Stomach (tissue), 19 donors: ENCODE measurements at places on chromosomes 6 and 20. TPM values are rescaled to one million over a fixed set of nuclear protein-coding genes. Genes with fewer than 3 reads are reported as not detected.

C6orf163 gene
- 2.2 TPM for total RNA-seq

ADGB gene
- total RNA-seq = not detected

PTK6 gene
- 98.5 TPM for total RNA-seq

NRSN1 gene
- total RNA-seq = not detected

RWDD1 gene
- 30.8 TPM for total RNA-seq

C20orf141 gene
- total RNA-seq = not detected

VSTM2L gene
- total RNA-seq = not detected

SLC13A3 gene
- total RNA-seq = not detected

SRMS gene
- 3.5 TPM for total RNA-seq

LY6G6C gene
- not detected for total RNA-seq

COL20A1 gene
- not detected for total RNA-seq

ANGPT4 gene
- not detected for total RNA-seq

DNA sequence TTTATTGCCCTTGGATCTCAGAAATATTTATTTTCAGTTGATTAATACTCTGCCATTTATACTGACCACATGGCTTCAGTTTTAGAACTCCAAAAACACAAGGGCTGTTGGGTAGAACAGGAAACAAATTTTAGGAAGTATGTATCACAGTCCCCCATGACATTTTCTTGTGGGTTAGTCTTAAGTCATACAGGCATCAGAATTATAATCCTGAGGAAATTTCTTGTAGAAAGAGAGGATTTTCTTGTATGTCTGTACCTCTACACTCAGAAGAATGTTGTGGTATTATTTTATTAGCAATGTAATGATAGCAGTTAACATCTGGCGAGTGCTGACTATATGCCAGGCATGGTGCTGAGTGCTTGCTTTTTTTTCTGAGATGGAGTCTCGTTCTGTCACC is 302.9 kb downstream of the CLIC5 start:
- no peaks in the 10 kb centered on the region for H3K27me3 ChIP-seq
- H3K4me3 ChIP-seq = no peak overlapping the region
- H3K36me3 ChIP-seq = no peaks in the 10 kb centered on the region
- no peak for DNase-seq

- peaks cover 13% of the 10 kb centered on the region for H3K4me1 ChIP-seq
- peak overlapping the region; percentile 11 for H3K27ac ChIP-seq
- no peaks in the 10 kb centered on the region for H3K27me3 ChIP-seq
- no peak overlapping the region for H3K4me3 ChIP-seq
These were observed 1274.2 kb upstream of the GJE1 start for GRCh38 chr6:140858381-140858971.

DNA sequence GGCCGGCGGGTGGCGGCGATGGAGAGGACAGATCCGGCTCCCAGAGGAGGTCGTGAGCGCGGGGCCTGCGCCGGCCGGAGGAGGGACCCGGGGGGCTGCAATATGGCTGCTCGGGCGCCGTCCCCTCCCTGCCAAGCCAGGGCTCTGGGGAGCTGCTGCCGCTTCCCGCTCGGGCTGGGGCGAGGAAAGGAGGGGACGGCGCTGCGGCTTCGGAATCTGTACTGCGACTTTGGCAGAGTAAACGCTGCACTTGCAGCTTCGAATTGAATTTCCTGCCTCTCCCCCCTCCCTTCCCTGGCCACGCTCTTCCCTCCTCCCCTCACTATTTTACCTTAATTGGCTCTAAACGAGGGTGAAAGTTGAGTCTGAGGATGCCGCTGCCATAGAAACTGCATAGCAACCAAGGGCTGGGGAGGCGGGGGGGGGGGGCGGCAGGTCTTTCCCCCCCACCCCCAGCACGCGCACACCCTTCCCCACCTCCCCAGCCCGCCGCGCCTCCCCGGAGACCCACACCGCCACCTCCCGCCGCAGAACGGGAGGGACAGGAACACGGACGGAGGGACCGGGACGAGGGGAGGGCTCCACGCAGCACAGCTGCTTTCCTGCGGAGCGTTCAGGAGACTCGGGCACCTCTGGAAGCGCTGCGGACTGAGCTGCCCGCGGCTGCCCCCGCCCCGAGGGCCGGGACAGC is 93.9 kb downstream of the RNASET2 start:
- DNase-seq = peak; percentile 71
- peaks cover 19% of the 10 kb centered on the region for H3K27me3 ChIP-seq
- peaks cover 27% of the 10 kb centered on the region for H3K4me1 ChIP-seq

- H3K4me3 ChIP-seq = no peak overlapping the region
- no peaks in the 10 kb centered on the region for H3K27me3 ChIP-seq
- no peak overlapping the region for H3K27ac ChIP-seq
- no peaks in the 10 kb centered on the region for H3K36me3 ChIP-seq
- no peak for DNase-seq
These were observed 72.8 kb upstream of the NKX2-2 start for GRCh38 chr20:21586682-21587081.

GRCh38 chr20:58405504-58406291 is 16.7 kb downstream of the VAPB start:
- no peak overlapping the region for H3K4me3 ChIP-seq
- H3K36me3 ChIP-seq = no peaks in the 10 kb centered on the region
- no peak overlapping the region for H3K27ac ChIP-seq

- DNase-seq = no peak
- no peaks in the 10 kb centered on the region for H3K36me3 ChIP-seq
- no peak overlapping the region for H3K4me3 ChIP-seq
- peaks cover 22% of the 10 kb centered on the region for H3K4me1 ChIP-seq
- H3K27ac ChIP-seq = no peak overlapping the region
These were observed 37.3 kb downstream of the SRSF3 start for GRCh38 chr6:36631326-36632011.

DNA sequence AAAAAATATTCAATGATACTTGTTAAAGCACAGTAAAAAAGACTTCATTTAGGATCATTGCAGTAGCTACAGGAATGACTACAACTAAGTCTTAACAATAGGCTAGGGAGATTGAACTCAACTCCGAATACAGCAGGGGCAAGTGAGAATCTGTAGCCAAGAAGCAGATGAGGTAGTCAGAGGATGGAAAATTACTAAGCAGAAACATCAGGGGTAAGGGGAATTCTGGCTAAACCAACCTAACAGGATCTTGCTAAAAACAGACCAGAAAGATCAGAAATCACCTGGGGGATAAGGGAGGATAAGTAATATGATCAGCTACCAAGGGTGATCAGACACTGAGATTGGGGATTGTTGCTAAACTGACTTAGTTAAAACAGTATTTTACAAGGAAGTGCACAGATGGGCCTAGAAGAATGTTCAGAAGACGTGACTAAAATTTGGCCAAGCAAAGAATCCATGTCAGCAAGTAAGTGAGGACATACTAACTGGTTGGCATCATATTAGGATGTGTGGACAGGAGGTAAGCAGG is 217.5 kb downstream of the TENT5A start:
- no peaks in the 10 kb centered on the region for H3K27me3 ChIP-seq
- H3K27ac ChIP-seq = no peak overlapping the region
- no peaks in the 10 kb centered on the region for H3K36me3 ChIP-seq
- no peak overlapping the region for H3K4me3 ChIP-seq

DNA sequence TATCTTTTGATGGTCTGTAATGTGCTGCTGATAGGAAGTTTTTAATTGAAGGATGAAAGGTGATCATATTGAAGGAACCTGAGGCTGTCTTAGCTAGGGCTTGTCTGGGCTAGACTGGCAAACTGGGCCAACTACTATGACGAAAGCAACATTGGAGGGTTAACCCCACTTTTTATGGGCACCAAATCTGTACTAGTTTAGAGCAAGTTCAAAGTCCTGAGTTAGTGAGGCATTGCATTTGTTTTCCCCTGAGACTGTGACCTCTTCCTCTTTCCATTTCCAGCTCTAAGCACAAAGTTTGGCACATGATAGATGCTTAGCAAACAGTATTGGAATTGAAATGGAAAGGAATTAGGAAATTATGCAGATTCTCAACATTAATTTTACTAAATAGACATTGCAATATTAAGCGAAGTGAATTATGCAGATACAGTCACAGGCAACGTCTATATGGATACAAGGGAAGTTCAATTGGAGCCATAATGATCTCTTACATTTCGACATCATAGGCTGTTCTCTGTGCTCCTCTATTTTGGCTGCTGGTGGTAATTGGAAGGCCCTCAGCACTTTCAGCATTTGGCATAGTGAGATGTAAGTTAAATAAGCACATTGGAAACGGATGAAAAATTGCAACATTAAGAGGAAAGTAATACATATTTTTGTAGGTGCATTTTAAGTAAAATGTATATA is 22.2 kb downstream of the CEP57L1 start:
- H3K4me3 ChIP-seq = no peak overlapping the region
- H3K4me1 ChIP-seq = peaks cover 4% of the 10 kb centered on the region
- no peak overlapping the region for H3K27ac ChIP-seq
- H3K27me3 ChIP-seq = no peaks in the 10 kb centered on the region
- DNase-seq = peak; percentile 35

DNA sequence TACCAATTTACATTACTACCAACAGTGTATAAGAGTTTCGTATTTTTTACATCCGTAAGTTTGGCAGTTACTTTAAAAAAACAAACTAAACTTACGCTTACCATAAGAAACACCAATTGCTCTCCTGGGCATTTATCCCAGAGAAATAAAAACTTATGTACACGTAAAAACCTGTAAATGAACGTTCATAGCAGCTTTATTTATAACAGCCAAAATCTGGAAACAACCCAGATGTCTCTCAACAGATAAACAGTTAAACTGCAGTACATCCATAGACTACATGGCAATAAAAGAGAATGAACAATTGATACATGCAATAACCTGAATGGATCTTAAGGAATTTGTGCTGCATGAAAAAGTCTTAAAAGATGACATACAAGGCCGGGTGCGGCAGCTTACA is 30.7 kb downstream of the NCR2 start:
- no peak for DNase-seq
- H3K27ac ChIP-seq = no peak overlapping the region
- H3K36me3 ChIP-seq = no peaks in the 10 kb centered on the region
- peaks cover 10% of the 10 kb centered on the region for H3K27me3 ChIP-seq

DNA sequence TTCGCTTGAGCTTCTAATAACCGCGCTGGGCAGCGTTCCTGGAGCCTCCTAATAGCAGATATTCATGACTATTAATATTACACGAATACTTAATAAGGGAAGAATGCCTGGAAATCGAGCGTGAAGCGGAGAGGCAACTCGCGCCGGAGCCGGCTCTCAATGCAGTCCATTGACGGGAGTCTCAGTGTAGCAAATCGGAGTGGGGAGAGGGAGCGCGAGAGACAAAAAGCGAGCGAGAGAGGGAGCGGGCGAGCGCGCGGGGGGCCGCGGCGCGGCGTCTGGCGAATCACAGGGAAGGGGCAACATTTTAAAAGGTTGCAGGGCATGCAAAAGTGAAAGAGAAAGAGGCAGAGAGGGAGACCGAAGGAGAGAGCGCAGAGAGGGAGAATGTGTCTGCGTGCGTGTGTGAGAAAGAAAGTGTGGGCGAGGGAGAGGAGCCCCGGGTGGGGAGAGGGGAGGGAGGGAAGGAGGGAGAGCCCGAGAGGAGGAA is 2.9 kb downstream of the TFAP2A start:
- peak overlapping the region; percentile 78 for H3K4me3 ChIP-seq
- peaks cover 48% of the 10 kb centered on the region for H3K4me1 ChIP-seq
- no peak for DNase-seq
- H3K27me3 ChIP-seq = peaks cover 100% of the 10 kb centered on the region
- H3K36me3 ChIP-seq = no peaks in the 10 kb centered on the region

GRCh38 chr6:16519265-16520242 is 241.7 kb downstream of the ATXN1 start:
- no peak for DNase-seq
- peaks cover 30% of the 10 kb centered on the region for H3K4me1 ChIP-seq
- H3K36me3 ChIP-seq = peaks cover 21% of the 10 kb centered on the region
- H3K27ac ChIP-seq = no peak overlapping the region
- no peaks in the 10 kb centered on the region for H3K27me3 ChIP-seq

- H3K36me3 ChIP-seq = no peaks in the 10 kb centered on the region
- no peak overlapping the region for H3K4me3 ChIP-seq
- H3K27ac ChIP-seq = no peak overlapping the region
- H3K27me3 ChIP-seq = no peaks in the 10 kb centered on the region
- H3K4me1 ChIP-seq = no peaks in the 10 kb centered on the region
These were observed 151.3 kb upstream of the ZFP64 start for GRCh38 chr20:52342913-52343312.

- no peaks in the 10 kb centered on the region for H3K4me1 ChIP-seq
- no peak for DNase-seq
- H3K27me3 ChIP-seq = no peaks in the 10 kb centered on the region
- no peaks in the 10 kb centered on the region for H3K36me3 ChIP-seq
- H3K4me3 ChIP-seq = no peak overlapping the region
These were observed 8.1 kb downstream of the HLA-DRB1 start for GRCh38 chr6:32581315-32582095.

DNA sequence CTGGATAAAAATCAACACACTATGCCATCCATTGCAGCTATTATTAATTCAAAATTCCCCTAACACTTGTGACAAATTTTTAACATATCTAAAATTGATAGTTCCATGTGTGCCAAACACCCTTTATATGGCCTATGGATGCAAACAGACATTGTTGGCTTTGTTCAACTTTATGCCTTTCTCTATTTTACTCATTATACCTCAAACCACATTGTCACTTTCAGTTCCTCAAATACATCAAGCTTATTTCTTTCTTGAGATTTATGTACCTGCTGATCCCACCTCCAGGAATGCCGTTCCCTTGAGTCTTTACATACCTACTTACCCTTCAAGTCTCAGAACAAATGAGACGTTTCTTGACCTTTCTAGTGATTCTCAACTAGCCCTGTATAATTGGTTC is 193.5 kb upstream of the PLN start:
- no peaks in the 10 kb centered on the region for H3K36me3 ChIP-seq
- no peaks in the 10 kb centered on the region for H3K27me3 ChIP-seq

DNA sequence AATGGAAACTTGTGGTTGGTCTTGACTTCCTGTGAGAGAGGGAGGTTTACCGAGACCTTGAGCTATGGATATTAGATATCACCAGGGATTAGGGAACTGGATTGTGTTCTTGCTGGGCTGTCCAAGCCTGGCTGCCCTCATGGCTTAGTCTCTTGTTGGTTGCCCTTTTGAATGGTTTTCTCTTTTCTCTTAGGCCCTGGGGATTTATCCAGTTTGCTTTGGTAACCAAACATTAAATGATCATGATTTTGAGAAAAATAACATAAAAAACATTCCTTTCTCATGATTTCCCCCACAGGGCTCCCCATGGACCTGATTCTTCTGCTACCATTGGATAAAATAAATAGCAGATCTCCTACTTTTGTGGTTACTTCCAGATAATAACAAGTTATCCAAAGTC is 306.4 kb upstream of the RNF217 start:
- no peak overlapping the region for H3K27ac ChIP-seq
- no peaks in the 10 kb centered on the region for H3K36me3 ChIP-seq
- no peaks in the 10 kb centered on the region for H3K27me3 ChIP-seq
- no peak overlapping the region for H3K4me3 ChIP-seq

GRCh38 chr6:42692137-42692911 is 30.1 kb downstream of the PRPH2 start:
- H3K4me3 ChIP-seq = no peak overlapping the region
- peaks cover 79% of the 10 kb centered on the region for H3K36me3 ChIP-seq
